ENCODE measurements at places on chromosomes 4 and X.

DNA sequence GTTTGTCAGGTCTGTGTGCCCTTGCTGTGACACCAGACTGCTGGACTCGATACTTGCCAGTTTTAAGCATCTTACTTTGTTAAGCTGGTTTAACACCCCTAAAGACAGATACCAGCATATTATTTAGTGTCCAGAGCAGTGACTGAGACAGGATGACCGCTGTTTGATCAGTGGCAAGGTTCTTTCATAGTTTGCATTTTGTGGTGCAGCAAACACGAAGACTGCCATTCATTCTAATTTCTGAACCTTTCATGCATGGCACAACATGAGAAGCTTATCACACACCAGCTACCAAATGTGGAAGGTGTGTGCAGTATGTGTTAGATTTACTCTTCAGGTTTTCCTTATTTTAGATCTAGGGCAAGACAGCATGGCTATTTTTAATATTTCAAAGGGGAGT is 28.2 kb downstream of the JADE1 start:
- no peak for DNase-seq

- DNase-seq, result no peak
These were observed 28.4 kb downstream of the MAGEB16 start for GRCh38 chrX:35826503-35826902.

GRCh38 chr4:141028024-141028529 is 105.2 kb downstream of the RNF150 start:
- DNase-seq, result no peak

GRCh38 chr4:89397441-89397840 is 89.8 kb upstream of the GPRIN3 start:
- DNase-seq, result no peak

- no peak for DNase-seq
These were observed 652 bp downstream of the COL25A1 start for GRCh38 chr4:109301651-109302360.

- no peak for DNase-seq
These were observed 124.2 kb downstream of the CAMK2D start for GRCh38 chr4:113637363-113637762.

DNA sequence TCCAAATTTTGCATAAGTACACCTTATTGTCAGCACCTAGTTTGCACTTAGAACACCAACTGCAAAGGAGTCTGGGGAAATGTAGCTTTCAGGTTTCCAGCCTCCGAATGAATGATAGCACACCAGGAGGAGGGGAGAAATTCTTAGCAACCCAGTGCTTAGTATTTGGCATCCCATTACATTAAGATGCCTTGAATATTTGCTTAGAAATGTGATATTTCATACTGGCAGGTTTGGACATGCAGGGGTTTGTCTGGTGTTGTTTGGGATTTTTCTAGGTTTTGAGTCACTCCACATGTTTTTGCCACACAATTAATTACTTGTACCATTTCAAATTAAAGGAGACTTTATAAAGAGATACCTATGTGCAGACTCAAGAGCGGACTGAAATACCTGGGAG is 60.3 kb upstream of the CAMK2D start:
- DNase-seq, result no peak

- peak; percentile 43 for DNase-seq
These were observed 71.8 kb downstream of the AFAP1 start for GRCh38 chr4:7867701-7868435.

DNA sequence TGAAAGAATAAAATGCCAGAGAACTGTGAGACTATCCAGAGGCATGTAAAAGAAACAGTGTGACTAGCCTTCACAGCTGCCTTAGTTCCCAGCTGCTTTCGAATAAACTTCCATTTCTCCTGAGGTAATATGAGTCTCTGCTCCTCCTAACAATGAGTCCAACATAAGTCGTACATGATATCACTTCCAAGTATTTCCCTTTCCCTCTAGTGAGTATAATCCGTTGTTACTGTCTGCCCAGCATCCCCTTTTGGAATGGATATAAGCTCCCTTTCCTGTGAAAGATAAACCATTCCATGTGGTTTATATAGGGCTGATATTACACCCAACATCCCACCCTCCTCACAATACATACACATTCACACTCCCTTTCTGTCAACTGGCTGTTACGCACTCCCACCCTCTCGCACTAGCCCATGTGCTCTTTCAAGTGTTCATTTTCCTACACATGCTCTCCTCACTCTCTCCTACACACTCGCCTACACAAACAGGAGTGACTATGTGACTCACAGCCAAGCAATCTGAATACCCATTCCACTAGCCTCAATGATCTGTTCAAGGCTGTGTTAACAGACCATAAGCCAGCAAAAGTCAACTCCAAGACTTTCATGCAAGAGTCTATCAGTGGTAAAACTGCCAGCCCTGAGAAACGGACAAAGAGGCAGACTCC is 5.0 kb downstream of the NAF1 start:
- no peak for DNase-seq

- DNase-seq, result no peak
These were observed 458.8 kb downstream of the CCSER1 start for GRCh38 chr4:90585961-90586360.

GRCh38 chrX:10794203-10794630 is 173.8 kb upstream of the MID1 start:
- no peak for DNase-seq

- DNase-seq, result no peak
These were observed 89.2 kb downstream of the PJA1 start for GRCh38 chrX:69076088-69076487.

GRCh38 chrX:115047181-115047580 is 29.8 kb upstream of the IL13RA2 start:
- no peak for DNase-seq

DNA sequence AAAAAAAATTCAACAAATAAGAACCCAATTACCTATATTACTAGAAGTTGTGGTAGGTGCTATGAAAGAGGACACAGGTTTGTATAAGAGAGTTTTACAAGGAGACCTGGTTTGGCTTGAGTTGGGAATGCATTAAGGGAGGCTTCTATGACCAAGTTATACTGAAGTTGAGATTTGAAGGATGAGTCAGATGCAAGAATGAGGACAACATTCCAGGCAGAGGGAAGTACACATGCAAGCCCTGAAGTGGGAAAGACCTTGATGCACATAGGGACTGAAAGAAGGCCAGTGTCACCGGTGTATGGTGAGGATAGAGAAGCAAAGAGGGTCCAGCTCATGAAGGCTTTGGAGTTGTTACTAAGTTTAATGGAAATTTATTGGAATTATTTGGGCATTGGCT is 52.2 kb downstream of the ANK2 start:
- DNase-seq, result no peak

DNA sequence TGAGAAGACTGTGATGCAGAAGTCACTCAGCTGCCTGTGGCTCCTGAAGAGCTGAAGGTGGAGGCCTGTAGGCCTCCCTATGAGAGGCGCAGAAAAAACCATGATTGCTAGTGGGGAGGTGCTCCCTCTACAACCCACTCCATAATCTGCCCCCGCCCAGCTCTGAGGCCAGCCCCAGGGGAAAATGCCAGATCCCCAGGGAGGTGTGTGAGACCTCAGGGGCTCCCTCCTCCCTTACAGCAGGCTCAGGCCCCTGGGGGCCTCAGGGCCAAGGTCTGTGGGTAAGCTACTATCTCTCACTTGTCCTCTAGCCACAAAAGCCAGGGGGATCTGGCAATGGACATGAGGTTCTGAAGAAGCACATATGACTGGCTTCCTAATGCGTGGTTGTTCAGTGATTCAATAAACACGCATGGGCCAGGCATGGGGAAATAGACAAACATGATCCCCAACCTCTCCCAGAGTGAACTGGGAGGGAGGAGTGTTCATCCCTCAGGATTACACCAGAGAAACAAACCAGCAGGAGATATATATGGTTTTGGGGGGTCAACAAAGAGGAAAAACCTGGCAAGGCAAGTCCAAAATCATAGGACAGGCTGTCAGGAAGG is 51.0 kb upstream of the MTM1 start:
- DNase-seq, result no peak

GRCh38 chr4:142874684-142875083 is 28.6 kb upstream of the INPP4B start:
- DNase-seq, result no peak

GRCh38 chr4:80989921-80990544 is 40.5 kb upstream of the BMP3 start:
- DNase-seq, result no peak

DNA sequence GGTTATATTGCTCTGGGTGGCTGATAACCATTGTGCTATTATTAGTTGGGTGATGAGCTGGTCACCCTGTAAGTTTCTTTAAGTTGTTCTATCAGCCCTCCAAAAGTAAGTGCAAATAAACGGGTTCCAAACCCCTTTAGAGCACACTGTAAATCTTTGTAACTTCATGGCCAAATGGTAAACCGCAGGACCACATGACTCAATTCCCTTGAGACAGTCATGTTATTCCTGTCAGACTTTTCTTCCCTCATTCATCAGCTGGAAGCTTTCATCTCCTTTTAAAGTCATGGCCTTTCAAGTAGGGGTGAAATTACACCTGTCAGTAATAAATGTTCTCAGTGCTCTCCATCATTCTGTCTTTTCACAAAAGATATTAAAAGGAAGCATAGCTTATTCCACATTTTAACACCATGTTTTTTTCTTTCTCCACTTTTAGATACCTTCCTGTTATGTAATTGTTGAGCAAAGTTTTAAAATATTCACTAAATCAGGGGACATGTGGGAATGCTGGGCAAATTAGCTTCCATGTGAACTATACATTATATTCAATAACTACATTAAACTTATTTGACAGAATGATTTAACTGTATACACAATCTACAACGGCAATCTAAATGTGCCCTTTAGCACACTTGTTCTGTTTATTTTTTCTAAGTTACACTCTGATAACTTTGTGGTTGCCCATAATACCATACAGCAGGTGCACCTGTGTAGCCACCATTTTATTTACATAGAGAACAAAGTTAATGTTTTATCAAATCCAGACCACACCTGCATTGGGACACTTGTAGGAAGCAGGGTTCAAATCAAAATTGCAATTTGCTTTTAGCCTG is 275.5 kb downstream of the CFAP299 start:
- DNase-seq, result no peak

- no peak for DNase-seq
These were observed 119.6 kb downstream of the BTC start for GRCh38 chr4:74674750-74675149.

DNA sequence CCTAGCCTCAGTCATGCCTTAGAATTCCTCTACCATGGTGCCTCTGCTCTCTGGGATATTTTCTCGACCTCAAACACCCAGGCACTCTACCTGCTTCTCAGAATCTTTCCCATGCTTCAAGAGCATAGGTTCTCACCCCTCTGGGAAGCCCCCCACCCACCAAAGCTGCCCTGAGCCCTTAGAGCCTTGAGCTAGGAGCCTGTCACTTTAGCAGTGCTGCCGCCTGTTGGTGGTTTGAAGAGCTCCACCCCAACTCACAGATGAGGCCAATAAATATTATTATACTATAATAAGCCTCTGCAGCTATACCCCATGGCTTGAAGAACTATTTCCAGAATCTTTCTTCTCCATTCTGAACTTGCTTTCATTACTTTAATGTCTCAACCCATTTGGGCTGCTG is 109.7 kb downstream of the RTL5 start:
- DNase-seq, result no peak

GRCh38 chr4:140061194-140061593 is 92.8 kb downstream of the MAML3 start:
- no peak for DNase-seq

GRCh38 chrX:142233400-142233799 is 28.3 kb upstream of the MAGEC2 start:
- no peak for DNase-seq

DNA sequence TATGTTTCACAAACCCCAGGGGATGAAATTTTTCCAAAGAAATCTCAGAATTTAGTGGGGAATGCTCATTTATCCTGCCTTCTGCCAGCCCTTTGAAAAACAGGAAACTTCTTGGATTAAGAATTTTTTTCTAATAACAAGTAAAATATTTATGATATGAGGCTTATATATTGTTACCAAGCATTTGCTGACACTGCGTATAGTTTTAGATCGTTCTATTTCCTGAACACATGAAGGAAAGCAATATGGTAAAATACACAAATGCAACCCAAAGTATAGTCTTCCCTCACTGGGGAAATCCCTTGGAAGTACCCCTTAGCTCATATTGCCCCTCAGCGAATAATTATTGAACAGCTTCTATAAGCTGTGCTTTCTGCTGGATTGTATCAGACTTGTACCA is 54.4 kb upstream of the MND1 start:
- no peak for DNase-seq

- DNase-seq, result no peak
These were observed 159.9 kb downstream of the UNC5C start for GRCh38 chr4:95388911-95389310.

GRCh38 chrX:137684591-137684990 is 118.7 kb downstream of the ZIC3 start:
- no peak for DNase-seq

DNA sequence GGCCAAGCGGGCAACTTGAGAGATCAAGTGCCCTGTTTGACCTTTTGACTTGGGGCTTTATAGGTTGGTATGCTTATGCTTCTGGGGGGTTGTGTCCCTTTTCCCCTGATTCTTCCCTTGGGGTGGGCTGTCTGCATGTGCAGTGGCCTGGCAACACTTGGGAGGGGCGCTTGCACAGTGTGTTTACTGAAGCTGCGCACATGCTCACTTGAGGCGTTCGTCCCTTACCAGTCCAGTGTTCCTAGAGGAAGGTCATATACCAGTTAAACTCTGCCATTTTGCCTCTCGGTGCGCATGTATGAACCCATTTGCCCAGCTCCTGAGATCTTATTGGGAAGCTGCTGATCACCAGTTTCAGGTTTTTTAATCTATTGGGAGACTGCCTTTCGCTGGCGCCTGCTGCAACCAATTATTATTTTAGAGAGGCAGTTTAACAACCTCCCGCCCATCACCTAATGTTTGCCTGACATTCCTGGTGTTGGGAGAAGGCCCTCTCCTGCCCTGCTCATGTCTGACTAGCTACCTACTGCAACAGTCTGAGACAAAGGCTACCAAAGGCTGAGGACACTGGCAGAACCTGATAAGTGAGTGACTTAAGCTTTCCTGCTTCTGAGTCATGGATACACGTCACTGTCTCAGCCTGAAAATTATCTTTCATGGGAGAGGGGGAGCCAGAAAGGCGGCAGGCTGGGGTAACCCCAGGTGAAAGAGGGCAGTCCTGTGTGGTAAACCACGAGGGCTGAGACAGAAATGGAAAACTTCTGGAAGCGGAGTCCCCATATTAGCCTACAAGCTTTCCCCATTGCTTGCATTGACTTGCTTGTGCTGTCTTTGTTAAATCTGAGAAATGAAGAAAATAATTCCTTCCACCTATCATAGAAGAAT is 97.6 kb downstream of the CPE start:
- DNase-seq, result no peak

DNA sequence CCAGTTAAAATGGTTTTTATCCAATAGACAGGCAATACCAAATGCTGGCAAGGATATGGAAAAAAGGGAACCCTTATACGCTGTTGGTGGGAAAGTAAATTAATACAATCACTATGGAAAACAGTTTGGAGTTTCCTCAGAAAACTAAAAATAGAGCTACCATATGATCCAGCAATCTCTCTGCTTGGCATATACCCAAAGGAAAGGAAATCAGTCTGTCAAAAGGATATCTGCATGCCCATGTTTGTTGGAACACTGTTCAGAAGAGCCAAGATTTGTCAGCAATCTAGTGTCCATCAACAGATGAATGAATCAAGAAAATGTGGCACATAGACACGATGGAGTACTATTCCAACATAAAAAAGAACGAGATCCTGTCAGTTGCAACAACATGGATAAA is 91.0 kb upstream of the SH3RF1 start:
- no peak for DNase-seq

Data from activated CD8-positive, alpha-beta memory T cell treated with anti-CD3 and anti-CD28 coated beads, Interleukin-2, amount 10 ng/mL, durations not matched to agents 7 days and 5 days (primary cell).